ENCODE measurements at places on chromosomes 1 and 21. TPM values are rescaled to one million over a fixed set of nuclear protein-coding genes. Genes with fewer than 3 reads are reported as not detected.

DNA sequence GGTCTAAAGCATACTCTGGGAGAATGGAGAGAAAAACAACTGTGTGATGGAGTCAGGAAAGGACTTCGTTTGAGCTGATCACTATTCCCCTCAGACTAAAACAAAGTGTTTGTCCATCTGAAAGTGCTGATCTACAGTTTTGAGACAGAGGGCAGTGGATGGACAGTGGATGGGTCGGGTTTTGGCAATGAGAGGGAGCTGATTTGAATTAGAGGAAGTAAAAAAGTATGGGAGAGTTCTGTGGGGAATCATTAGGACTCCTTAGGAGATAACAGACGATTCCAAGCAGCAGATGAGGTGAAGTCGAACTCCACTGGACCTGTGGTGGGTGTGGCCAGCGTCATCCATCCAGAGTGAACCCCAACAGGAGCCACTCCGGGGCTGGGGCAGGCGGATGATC lies 62.3 kb downstream of the PTGS2 start:
- no peak for DNase-seq

DNA sequence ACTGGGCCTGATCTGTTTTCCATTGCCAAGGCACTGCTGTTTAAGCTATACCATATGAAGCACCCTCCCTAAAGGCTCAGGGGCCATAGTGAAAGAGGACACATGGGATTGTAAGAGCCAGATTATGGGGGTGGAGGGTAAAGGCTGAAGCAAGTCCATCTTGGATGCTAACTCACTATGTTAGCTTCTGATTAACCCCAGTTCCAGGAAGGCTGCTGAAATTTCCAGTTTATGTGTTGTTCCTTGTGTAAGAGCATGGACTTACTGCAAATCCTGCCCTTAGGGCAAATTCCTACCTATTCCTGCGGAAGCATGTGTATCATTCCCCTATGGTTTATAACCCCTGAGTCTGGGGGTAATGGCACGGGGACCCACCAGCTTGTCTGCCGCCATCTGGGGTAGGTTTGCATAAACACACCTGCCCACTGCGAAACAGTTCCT lies 91.8 kb upstream of the SERBP1 start:
- no peak for DNase-seq

DNA sequence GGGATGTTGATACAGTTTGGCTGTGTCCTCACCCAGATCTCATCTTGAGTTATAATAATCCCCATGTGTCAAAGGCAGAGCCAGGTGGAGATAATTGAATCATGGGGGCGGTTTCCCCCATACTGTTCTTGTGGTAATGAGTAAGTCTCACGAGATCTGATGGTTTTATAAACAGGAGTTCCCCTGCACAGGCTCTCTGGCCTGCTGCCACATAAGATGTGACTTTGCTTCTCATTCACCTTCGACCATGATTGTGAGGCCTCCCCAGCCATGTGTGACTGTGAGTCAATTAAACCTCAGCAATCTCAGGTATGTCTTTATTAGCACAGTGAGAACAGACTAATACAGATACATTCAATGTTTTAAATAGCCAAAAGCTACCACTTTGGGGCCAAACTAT lies 41.1 kb downstream of the SLC35F3 start:
- DNase-seq = no peak

- DNase-seq = no peak
These were observed 87.8 kb upstream of the NRIP1 start for GRCh38 chr21:15152591-15152990.

- no peak for DNase-seq
These were observed 582.4 kb downstream of the PLA2G4A start for GRCh38 chr1:187411118-187411517.

OR14C36 gene
- not detected for polyA plus RNA-seq

DNA sequence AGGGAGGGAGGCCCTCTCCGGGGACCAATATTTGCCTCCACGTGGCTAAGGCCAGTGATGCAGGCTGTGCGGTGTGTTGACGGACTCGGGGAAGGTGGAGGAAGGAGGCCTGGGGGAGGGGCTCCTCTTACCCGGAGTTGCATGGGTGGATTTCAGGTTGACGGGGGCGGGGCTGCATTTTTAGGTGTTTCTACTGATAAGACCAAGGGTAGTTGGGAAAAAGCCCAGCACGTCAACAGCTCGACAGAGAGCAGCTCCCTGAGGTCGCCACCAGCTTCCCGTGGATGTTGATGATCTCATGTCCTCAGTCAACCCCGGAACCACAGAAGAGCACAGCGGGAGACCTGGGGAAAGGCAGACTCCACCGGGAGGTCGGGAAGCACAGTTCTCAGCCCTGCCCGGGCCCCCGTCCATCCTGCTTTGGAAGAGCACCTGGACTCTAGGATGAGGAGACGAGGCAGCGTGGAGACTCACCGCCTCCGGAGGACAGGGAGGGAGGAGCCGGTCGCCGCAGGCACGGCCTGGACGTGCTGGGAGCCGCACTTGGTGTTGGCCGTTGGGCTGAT lies 32.9 kb upstream of the COL6A1 start:
- DNase-seq = no peak

CELA3A gene
- not detected for polyA plus RNA-seq

CLDN8 gene
- 37.7 TPM for polyA plus RNA-seq

DNA sequence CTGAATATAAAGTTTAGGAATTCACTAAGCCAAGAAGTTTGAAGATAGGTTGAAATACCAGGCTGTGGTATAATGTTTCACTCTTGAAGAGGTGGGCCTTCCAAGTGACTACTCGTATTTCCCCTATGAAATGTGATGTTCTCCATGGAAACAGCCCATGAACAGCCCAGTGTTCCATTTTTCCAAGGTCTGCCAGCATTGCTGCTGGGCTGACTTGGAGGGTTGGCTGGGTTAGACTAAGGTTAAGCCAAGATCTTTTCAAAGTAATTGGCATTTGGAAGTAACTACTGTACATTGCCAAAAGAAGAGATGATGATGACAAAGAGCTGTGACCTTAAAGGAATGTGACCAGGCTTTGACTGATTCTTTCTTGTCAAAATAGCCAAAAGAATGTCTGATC lies 73.8 kb downstream of the RPE65 start:
- no peak for DNase-seq

MCOLN2 gene
- polyA plus RNA-seq = 0.93 TPM

FOXO6 gene
- polyA plus RNA-seq = 2.4 TPM

OR2T35 gene
- polyA plus RNA-seq = not detected

GRCh38 chr1:12129624-12130023 lies 37.2 kb upstream of the TNFRSF1B start:
- DNase-seq = no peak

- DNase-seq = no peak
These were observed 4.5 kb downstream of the ZBED6 start for GRCh38 chr1:203799971-203800370.

DNA sequence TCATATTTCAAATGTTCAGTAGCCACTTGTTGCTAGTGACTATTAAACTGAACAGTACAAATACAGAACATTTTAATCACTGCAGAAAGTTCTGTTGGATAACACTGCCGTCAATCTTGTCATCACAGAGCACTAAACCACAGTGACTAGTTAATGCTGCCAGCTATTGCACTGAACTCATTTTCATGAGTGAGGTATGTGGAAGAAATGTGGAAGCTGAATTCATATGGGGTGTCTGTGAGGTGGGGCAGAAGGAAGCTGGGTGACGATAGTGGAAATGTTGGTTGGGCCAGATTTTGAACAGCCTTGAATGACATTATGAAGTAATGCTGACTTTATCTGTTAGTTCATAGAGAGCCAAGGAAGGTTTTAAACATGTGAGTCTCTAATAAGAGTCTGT lies 49.6 kb downstream of the OSBPL9 start:
- no peak for DNase-seq

- no peak for DNase-seq
These were observed 1461.0 kb downstream of the AMY1C start for GRCh38 chr1:105210747-105211146.

Data from renal cortex interstitium (tissue), 15 donors.